ENCODE measurements at places on chromosomes 13 and 19.

- DNase-seq = no peak
Observed at GRCh38 chr19:35928507-35928906, 7.7 kb upstream of the LRFN3 start.

DNA sequence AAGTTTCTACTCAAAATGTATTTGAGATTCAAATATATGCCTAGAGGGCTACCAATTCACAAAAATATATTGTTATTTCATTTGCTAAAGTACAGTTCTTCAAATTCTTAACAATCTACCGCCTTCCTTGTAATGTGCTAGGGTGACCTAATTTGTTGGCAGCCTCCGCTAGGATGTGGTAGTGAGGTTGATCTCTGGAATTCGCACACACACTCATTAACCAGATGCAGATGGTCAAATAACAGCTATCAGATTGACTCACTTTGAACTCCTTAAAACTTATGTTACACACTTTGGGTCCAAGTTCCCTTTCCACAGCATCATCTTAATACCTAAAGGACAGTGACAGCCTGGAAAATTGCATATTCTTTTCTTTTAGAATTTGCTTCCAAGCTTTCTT, 367.3 kb downstream of the DCT start:
- no peak for DNase-seq

GRCh38 chr13:73702419-73703071, 431.7 kb downstream of the KLF12 start:
- DNase-seq = no peak

GRCh38 chr19:17719730-17720400, 585 bp downstream of the MAP1S start:
- DNase-seq = no peak

- DNase-seq = no peak
Observed at GRCh38 chr19:35845215-35846037, 6.9 kb downstream of the NPHS1 start.

DNA sequence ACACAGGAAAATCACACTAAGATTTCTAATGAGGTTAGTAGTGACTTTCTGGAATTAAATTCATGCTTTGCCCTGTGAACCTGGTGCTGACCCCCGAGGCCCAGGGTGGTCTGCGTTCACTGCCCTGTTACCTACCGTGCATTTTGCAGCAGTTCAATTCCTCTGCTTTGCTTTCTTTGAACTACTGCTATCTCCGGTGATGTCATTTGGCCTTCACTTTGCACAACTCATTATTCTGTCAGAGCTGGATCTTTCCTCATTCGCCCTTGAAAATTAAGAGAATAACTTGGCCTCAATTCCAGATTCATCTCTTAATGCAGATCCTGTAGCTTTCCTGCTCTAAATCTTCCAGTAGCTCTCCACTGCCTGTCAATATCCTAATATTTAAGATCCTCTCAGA, 8.8 kb upstream of the LRRC63 start:
- DNase-seq = no peak

DNA sequence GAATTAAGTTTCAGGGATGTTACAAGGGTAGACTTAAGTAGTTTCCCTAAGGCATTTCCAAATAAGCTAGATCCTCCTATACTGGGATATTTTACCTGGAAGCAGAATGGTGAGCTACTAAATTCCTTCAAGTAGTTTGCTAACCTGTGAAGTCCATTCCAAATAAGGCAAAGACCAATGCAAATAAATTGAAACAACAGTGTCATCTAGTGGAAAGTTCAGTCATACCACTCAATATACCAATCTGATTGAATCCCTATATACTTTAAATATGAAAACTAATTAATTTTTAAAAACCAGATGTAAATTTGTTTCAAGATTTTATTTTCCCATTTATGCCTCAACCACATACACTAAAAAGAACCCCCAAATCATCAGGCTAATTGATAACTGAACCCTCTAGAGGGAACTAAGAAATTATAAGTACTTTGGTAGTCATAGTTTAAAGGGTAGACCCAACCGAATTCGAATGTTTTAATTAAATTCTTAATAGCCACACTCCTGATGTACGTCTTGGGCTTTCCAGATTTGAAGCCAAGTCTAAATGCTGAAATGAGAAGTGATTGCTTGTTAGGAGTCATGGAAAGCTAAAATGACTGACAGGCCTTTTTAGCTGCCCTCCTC, 223.7 kb downstream of the TBC1D4 start:
- no peak for DNase-seq

GRCh38 chr19:10887616-10888367, 16.4 kb downstream of the CARM1 start:
- no peak for DNase-seq

GRCh38 chr13:90253806-90254205, 1093.7 kb upstream of the MIR17HG start:
- DNase-seq = no peak

- no peak for DNase-seq
Observed at GRCh38 chr13:20461481-20461859, 64.2 kb downstream of the CRYL1 start.

DNA sequence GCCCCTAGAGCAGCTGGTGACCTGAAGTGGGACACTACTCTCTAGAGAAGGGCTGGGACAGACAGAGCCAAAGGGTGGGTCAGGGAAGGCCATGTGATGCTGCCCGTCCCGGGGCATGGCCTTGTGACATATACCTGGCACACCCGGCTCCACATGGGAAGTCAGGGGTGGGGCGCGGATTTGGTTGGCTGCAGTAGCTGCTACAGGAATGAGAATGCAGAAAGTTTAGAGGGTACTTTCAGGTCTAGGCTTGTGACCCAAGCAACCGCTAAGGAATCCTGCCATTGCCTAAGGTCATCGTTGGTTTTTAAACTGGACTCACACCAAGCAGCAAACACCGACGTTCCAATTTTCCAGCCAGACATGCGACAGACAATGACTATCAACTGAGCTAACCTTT, 25.9 kb downstream of the RCBTB2 start:
- no peak for DNase-seq

DNA sequence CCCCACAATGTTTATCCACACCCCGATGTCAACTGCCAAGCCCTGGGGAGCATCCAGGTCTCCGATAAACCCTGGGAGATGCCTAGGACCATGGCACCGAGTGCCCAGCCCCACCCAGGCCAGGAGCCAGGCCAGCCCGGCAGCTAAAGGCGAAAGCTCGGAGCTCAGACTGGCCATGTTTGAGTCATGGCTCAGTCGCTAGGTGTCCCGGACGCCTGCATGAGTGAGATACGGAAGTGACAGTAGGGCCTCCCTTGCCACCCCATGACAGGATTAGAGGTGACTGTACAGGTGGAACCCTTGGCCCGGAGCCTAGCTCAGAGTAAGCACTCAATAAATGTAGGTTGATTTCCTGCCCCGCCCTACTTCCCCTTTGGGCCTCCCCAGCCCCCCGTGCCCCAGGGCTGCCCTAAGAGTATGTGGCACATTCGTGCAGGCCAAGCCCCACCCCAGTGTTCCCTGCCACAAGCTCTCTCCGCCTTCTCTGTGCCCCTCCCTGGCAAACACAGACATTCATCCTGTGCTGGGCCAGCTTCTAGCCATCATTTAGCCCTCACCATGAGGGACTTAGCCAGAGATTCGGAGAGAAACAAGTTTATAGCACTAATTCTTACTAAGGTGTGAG, 5.8 kb upstream of the TPM4 start:
- no peak for DNase-seq

- DNase-seq = peak; percentile 5
Observed at GRCh38 chr13:31424130-31424729, 224.5 kb downstream of the B3GLCT start.

GRCh38 chr13:31595563-31595962, 143.8 kb upstream of the RXFP2 start:
- DNase-seq = no peak

GRCh38 chr13:98500963-98501421, 75.9 kb downstream of the STK24 start:
- no peak for DNase-seq

DNA sequence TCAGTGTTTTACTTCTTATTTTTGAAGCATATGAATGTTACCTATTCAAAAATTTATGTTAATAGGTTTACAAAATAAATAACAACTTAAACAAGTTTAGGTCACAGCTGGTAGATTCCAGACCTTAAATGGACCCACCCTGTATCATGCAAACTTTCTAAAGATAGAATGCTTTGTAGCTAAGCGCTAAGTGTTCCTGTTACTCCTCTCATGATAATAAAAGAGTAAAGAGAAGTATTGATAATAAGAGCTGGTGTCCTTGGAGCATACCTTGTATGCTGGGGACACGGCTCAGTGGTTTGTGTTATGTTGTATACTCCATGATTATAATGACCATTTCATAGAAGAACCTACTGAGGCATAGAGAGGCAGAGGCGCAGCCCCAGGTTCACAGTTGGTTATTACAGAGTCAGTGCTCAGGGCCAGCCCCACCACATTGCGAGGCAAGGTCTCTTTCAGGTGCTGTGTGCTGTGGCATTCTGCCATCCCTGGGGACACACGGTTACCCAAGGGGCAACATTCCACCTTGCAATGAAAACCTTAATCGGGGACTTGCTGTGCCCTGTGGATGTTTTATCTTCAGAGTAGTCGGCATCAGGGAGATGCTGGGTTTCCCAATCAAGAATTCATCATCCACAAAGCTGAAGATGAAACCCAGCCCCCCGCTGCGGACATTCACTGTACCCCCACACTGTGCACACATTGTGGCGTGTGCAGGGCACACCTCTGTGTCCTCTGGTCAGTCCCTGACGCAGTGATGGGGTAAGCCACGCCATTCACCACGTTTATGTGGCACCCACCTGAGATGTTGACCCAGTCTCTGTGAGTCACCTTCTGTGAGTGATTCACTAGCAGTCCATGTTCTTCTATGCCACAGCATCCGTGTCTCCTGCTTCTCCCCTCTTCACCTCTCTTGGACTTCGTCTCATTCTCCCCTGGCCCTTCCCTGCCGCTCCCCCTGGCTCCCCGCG, 186.7 kb downstream of the COL4A1 start:
- DNase-seq = no peak

DNA sequence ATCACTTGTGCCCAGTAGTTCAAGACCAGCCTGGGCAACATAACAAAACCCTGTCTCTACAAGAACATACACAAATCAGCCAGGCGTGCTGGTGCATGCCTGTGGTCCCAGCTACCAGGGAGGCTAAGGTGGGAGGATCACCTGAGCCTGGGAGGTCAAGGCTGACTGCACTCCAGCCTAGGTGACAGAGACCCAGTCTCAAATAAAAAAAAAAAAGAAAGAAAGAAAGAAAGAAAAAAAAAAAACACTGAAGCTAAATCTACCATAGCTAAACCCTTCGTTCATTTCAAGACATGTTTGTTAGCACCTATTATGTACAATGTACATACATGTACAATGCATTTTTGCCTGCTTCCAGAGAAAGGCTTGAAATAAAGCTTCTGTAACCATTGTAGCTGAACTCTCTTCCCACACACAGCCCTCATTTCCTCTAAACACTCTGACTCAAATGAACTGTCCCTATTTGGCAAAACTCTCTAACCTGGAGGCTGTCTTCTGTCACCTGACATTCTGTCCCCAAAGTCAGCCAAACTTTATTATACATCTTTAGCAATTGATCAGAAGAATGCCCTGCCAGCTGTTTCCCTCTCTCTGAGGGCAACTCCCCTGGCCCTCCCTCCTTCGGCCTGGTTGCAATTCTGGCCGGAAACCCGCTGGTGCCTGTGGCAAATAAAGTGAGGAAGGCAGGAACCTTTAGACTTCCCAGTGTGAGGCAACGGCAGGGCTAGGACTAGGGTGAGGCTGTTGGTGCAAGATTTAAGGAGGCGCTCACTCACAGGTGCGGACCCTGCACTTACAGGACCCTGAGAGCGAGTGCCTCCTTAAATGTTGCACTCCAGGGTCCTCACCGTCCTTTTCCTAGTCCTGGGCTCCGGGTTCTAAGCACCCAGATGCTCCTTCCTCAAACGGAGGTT, 1.8 kb downstream of the ETHE1 start:
- no peak for DNase-seq

- no peak for DNase-seq
Observed at GRCh38 chr13:84296401-84296800, 414.1 kb upstream of the SLITRK1 start.

- no peak for DNase-seq
Observed at GRCh38 chr13:113771709-113772331, 12.8 kb downstream of the TMEM255B start.

GRCh38 chr13:114115191-114115671, 17.2 kb downstream of the RASA3 start:
- no peak for DNase-seq

GRCh38 chr13:113468472-113469201, 15.3 kb upstream of the ADPRHL1 start:
- DNase-seq = no peak

Measured in DMS79 (cell line).